Progenitor cell of endocrine pancreas (in vitro differentiated cells): ENCODE measurements at places on chromosomes 6 and 20. TPM values are rescaled to one million over a fixed set of nuclear protein-coding genes. Genes with fewer than 3 reads are reported as not detected.

- DNase-seq: no peak
Observed at GRCh38 chr6:55567558-55567957, 11.4 kb downstream of the HMGCLL1 start.

DNA sequence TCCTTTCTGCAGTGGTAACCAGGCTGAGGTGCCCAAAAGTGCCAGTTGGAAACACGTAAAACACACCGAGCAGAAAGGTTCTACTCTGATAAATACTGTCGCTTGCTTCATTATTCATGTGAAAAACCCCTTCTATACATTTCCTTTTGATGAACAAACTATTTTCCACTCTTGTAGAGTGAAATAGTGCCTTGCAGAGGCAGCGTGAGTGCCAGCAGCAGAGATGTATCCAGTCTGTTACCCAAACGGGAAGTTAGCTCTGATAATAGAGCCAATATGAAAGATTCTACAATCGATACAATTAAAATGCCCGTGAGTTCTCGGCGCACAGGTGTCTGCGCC lies 1.5 kb downstream of the ZBTB46 start:
- DNase-seq: no peak

GRCh38 chr20:34794006-34794585 lies 31.4 kb downstream of the NCOA6 start:
- DNase-seq: no peak

GRCh38 chr20:38002422-38002821 lies 30.8 kb downstream of the TTI1 start:
- DNase-seq: no peak

DNA sequence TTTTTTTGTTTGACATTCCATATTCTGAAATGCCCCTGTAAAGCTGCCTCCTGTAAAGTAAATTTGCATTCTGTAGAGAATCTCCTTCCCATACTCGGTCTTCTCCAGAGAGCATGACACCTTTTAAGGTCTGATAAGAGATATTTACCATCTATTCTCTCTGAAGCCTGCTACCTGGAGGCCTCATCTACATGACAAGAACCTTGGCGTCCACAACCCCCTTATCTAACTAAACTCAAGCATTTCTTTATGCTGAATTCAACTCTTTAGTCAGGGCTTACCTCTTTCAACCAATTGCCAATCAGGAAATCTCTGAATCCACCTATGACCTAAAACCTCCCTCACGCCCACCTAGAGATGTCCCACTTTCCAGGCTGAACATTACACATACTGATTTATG lies 51.6 kb downstream of the FAM184A start:
- DNase-seq: no peak

GRCh38 chr20:39117491-39117890 lies 155.3 kb downstream of the DHX35 start:
- DNase-seq: no peak

- DNase-seq: no peak
Observed at GRCh38 chr20:42026599-42026998, 408.4 kb upstream of the CHD6 start.

DNA sequence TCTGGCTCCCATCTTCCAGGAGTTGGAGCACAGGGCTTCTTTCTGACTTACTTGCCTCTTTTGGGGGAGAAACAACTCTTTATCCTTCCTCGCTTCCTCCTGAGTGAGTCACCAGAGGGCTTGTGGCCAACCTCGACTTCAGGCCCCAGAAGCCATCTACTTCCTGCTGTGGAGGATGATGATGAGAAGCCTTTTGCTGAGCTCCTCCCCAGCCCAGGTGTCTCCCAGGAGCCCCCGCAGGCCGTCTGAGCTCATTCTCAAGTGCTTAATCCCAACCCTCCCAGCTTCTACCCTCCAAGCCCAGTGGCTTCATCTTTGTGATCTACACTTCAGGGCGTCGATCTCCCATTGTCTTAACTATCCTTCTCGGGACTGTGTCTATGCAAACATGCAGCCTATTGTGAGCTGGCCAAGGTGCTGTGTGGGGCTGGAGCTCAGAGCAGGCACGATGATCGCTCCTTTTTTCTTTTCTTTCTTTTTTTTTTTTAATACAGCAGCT lies 27.9 kb downstream of the SDCBP2 start:
- no peak for DNase-seq

- no peak for DNase-seq
Observed at GRCh38 chr6:31305703-31306219, 33.9 kb upstream of the HLA-C start.

- DNase-seq: no peak
Observed at GRCh38 chr6:38450717-38451116, 189.0 kb downstream of the BTBD9 start.

DNA sequence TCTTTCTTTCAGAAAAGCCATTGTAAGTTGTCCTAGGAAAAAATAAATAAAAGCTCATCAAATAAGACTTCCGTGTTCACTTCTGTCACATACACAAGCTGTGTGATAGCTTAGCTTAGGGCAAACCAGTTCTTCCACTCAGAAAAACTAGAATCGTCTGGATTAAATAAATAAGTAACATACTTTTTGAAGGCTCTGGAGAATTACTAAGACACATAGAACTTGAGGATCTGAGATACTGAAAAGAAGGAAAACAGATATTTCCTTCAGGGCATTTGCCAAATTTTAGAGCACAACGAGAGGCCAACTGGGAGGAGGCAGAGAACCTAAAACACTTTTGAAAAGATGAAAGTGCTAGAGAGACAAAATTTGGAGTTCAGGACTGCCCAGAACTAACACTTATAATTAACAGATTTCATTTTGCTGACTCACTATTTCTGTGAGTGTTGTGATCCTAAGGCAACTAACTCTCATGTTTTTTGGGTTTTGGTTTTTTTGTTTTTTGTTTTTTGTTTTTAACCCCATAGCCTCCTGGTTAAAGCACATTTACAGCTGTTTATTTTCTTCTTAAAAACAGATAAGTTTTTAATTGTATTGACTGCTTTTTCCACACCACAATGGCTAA lies 38.7 kb upstream of the THEMIS start:
- no peak for DNase-seq

GRCh38 chr6:75743971-75744370 lies 5.1 kb upstream of the MYO6 start:
- no peak for DNase-seq

- no peak for DNase-seq
Observed at GRCh38 chr6:149032599-149033405, 284.7 kb upstream of the TAB2 start.

- DNase-seq: no peak
Observed at GRCh38 chr6:25122001-25122400, 157.2 kb upstream of the CARMIL1 start.

DNA sequence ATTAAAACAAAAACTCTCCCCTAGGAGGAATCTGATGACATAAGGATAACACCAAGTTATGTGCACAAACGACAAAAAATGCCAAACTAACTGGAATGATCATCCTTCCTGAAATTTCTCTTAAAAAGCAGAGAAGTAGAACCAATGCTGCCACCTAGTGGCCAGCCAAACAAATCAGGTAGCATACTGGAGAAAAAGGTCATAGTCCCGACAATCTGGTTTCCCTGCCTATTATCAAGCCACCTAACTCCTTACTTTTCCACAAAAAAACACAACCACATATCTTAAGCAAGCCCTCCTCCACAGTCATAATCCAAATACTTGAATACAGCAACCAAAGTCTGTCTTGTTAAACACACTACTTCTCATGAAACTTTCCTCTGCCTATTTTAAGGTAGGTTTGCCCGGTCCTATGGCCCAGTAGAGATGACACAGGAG lies 5.3 kb downstream of the OARD1 start:
- DNase-seq: peak; percentile 43

DNA sequence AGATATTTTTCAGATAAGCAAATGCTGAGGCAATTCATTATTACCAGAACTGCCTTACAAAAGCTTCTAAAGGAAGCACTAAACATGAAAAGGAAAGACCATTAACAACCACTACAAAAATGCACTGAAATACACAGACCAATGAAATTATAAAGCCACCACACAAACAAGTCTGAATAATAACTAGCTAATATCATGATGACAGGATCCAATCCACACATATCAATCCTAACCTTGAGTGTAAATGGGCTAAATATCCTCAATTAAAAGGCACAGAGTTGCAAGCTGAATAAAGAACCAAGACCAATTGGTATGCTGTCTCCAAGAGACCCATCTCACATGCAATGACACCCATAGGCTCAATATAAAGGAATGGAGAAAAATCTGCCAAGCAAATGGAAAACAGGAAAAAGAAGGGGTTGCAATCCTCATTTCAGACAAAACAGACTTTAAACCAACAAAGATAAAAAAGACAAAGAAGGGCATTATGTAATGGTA lies 58.0 kb upstream of the PHIP start:
- no peak for DNase-seq

GRCh38 chr20:64029293-64030117 lies 6.5 kb upstream of the C20orf204 start:
- no peak for DNase-seq

Gene VTA1
- 49.6 and 52.5 TPM in 2 replicates for total RNA-seq

Gene PLCB4
- 13.1 and 17.2 TPM in 2 replicates for total RNA-seq

Gene HLA-DRB1
- total RNA-seq: 4.6 and 7.7 TPM in 2 replicates

Gene PERP
- 68.3 and 75.3 TPM in 2 replicates for total RNA-seq

Gene ZNF343
- 13.1 and 14.4 TPM in 2 replicates for total RNA-seq

Gene WFDC5
- not detected in 2 replicates for total RNA-seq

Gene TCF19
- total RNA-seq: 9.3 and 9.6 TPM in 2 replicates

Gene CDH26
- 13.4 and 17.1 TPM in 2 replicates for total RNA-seq

Gene C20orf144
- total RNA-seq: 0.27 TPM in 1 of 2 replicates, not detected in the other

Gene DNMT3B
- 15.4 and 15.9 TPM in 2 replicates for total RNA-seq
